ENCODE measurements at places on chromosomes 12 and 14.

DNA sequence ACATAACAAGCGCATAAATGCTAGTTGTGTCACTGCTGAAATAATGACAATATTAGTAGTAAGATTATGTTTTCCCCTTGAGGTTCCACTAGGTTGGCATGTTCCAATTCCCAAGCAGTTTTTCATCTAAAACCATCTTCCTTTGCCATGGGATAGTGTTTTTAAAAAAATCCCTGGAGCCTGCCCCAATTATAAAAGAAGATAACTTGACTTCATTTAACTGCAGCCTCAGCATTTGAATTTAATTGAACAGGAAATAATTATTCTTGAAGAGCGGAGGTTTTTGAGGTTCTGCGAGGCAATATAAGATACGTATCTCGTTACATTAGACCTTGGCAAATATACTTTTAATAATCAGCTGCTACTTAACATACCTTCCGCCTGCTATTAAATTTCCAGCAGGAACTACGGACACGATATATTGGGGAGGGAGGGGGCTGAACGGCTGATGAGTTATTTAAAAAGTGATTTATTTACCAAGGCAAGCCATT is 65.2 kb upstream of the HSPB8 start:
- no peak for DNase-seq

- DNase-seq = no peak
Observed at GRCh38 chr14:89587136-89587420, 170.0 kb upstream of the FOXN3 start.

DNA sequence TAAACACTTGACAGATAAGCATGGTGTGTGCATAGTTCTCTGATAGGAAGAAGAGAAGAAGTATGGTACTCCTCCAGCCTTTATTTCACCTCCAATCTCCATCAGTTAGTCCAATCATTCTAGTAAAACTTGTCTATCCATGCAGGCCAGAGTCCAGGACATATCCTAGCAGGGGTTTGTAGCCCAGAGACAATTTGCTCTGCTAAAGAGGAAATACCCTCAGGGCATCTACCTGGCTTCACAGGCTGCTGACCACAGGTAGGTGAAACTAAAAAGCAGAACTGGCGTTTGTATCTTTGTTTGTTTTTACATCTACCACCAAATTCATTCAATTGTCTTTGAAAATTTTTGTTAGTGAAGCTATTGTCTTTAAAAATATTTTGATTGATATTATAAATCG is 717.6 kb downstream of the FSCB start:
- no peak for DNase-seq

DNA sequence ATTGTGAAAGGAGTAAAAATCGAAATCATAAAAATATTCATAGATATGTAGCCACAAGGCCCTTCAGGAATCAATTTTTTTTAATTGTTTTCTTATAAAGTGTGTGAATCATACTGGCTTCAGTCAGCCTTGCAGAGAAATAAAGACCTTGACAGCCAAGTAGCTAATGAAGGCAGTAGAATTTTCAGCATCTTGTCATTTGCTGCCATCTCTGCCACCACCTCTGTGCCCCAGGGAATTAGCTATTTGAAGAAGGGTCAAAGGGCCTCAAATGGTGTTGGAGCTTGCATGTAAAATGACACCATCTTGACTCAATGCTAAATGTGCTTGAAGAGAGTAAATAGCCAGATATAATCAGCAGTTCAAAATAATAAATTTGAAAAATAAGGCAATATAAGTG is 359.4 kb upstream of the DCN start:
- DNase-seq = no peak

- DNase-seq = no peak
Observed at GRCh38 chr12:89975574-89975973, 266.9 kb upstream of the ATP2B1 start.

GRCh38 chr12:4250691-4251090 is 22.9 kb upstream of the CCND2 start:
- no peak for DNase-seq

All from EL (cell line).